ENCODE measurements at places on chromosomes 2 and 18.

- no peak for DNase-seq
These were observed 215.6 kb downstream of the HAUS1 start for GRCh38 chr18:46319783-46320182.

DNA sequence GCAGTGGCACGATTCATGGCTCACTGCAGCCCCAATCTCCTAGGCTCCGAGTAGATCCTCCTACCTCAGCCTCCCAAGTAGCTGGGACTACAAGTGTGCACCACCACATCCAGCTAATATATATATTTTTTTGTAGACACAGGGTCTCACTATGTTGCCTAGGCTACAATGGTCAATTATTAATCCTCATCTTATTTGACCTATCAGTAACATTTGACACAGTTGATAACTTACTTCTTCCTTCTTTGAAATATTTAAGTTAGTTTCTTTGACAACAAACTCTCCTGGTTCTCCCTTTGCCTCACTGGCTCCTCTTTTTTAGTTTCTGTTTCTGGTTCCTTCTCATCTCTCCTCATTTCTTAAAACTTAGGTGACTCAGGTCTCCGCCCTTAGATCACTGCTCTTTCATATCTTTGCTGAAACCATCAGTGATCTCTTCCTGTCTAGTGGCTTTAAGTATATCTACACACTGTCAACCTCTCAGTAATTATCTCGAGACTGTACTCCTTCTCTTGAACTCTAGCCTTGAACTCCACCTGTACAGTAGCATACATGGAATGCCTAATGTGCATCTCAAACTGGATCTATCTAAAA lies 11.5 kb downstream of the PGAP1 start:
- DNase-seq = no peak

- no peak for DNase-seq
These were observed 123.5 kb downstream of the TANC1 start for GRCh38 chr2:159091976-159092375.

- no peak for DNase-seq
These were observed 295.2 kb downstream of the PARD3B start for GRCh38 chr2:204840504-204840903.

DNA sequence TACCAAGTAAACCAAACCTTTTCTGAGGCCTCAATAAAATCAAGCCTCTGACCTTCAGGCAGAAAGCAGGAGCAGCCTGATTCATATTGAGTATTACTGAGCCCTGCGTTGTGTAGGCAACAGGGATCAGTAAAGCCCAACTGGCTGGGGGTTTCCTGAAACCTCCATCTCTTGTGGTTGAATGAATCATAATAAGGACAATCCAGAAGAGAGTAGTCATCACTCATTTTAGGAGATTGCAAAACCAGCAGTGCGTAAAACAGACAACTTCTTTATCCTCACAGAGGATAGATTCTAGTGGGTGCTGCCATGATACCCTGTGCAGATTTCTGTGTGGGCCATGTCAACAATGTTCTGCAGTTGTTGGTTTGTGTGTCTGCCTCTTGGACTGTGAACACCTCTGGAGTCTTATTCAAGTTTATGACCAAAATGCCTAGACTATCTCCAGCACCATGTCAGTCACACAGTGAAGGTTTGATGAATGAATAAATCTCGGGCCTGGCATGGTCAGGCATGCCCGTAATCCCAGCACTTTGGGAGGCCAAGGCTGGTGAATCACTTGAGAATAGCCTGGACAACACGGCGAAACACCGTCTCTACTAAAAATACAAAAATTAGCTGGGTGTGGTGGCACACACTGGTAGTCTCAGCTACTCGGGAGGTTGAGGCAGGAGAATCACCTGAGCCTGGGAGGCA lies 51.8 kb upstream of the RAB27B start:
- no peak for DNase-seq

GRCh38 chr2:73920577-73921545 lies 5.8 kb upstream of the DGUOK start:
- no peak for DNase-seq

- no peak for DNase-seq
These were observed 683 bp upstream of the ENOSF1 start for GRCh38 chr18:713135-713490.

DNA sequence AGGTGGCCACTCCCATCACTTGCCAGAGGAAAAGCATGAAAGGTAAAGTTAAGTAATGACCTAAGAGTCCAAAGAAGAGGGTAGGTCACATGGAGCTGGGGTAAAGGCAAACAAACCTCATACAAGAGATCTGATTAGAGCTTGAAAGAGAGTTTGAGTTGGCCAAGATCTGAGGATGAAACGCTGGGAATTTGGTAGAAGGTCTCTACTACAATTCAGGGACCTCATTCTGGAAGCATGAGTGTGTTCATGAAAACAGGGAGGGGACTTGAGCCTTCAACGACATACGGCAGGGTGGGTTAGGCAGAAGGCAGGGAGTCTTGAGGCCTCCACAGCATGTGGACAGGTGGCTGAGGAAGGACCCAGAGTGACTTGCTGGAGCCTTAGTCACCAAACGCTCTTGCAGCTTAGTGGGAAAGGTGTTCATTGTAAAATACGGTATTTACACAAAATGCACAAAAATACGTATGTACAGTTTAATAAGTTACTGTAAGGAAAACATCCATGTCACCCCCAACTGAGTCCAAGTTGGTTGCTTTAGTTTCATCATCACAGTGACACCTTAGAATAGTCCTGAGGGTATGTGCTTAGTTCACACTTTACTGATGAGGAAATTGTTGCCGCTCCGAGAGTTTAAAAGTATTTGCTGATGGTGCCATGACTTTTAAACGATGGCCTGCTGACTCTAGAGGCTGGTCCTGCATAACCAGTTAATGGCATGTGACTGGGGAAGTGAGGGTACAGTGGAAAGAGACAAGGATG lies 5.0 kb upstream of the FARP2 start:
- DNase-seq = no peak

- DNase-seq = no peak
These were observed 943.5 kb downstream of the TRIB2 start for GRCh38 chr2:13660231-13660630.

DNA sequence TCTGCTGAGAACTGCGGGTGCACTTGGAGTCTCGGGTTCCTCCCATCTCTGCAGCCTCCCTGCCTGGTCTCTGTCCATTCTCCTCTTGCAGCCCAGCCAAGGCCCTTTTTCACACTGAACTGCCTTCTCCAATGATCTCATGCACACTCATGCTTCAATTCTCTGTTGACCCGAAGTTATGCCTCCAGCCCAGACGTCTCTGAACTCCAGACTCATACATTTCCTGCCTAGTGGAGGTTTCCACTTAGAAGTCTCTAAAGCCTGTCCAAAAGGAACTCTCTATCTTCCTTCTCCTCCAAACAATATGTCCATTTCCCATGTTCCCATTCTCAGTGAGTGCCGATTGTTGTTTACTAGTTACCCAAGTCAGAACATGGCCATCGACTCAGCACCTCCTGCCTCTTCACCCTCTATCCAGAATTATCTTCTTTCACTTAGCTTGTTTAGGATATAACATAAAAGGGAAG lies 155.2 kb downstream of the IRS1 start:
- no peak for DNase-seq

- no peak for DNase-seq
These were observed 12.6 kb downstream of the GPD2 start for GRCh38 chr2:156448766-156449165.
